Upper lobe of right lung (tissue), 1 donor: ENCODE measurements at places on chromosomes 6 and 20.

DNA sequence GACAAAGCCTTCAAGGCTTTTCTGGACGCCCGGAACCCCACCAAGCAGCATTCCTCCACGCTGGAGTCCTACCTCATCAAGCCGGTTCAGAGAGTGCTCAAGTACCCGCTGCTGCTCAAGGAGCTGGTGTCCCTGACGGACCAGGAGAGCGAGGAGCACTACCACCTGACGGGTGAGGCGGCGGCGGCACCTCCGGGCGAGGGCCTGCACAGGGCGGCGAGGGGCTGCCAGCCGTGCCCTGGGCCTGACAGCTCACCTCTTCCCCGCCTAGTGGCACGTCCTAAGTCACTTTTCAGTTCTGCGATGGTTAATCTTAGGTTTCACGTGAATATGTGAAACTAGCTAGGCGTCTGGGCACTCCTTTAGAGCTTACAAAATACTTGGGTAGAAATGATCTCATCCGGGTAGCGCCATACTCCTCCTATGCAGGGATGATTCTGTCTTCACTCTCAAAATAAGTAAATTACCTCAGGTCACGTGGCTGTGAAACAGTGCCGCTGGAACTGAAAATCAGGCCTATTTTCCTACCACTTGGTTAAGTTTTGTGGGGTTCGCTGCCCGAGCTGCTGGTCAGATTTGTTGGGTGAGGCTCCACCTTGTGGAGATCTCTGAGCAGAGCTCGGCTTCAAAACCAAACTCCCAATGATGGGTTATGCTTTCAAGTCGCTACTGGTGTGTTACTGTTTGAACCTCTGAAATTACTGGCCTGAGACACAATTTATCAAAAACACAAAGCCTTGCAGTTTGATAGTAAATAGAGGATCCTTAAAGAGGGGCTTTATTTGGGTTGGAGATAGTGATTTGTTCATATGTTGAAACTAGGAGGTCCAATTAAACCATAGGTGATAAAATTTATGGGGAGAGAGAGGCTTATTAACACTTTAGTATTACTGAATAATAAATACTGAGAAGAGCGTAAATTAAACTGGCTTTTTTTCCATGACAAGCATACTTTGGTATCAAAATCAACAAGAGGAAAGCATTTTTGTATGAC lies 15.5 kb upstream of the CLDN20 start:
- DNase-seq, result peak; percentile 84

DNA sequence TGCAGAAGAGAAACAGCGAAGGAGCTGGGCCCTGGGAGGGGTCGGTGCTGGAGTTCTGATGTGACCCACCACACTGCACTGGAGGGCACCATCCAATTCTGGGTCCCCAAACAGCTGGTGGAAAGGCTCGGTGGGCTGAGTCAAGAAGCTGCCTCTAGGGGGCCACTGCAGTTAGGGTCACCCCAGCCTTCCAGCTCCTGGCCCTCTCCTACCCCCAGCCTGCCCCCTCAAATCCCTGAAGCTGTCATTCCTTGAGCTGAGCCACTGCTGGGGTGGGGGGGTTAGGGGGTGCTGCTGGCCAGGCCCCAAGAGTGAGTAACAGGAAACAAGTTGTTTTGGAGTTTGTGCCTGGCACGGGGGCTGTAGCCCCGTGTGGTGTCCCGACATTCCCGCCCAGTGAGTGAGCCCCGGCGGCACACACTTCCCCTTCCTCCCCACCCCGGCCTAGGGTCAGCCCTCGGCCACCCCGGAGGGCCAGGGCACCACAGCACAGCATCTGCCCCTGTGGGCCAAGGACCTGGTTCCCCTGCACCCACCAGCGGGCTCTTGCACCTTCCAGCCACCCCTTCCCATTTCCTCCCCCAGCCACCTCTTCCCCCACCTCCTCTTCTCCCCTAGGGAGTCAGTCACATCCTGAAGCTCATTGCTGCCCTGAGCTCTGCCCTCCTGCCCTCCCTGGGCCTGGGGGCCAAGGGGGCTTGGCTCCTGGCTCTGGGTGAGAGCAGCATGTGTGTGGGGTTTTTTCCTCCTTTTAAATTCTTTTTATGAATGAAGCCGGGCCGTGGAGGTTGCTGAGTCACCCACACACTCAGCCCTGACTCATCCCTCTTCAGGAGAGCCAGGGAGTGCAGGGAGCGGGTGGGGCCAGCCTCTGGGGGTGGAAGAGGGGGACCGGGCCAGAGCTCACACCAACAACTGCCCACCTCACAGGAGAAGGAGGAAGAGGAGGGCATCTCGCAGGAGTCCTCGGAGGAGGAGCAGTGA lies 4.6 kb downstream of the SMIM29 start:
- peak; percentile 74 for DNase-seq

- DNase-seq, result no peak
Measured at GRCh38 chr6:101683884-101684283, 290.4 kb downstream of the GRIK2 start.

GRCh38 chr6:1832844-1833787 lies 223.4 kb downstream of the FOXC1 start:
- DNase-seq, result no peak

- DNase-seq, result no peak
Measured at GRCh38 chr6:56685102-56685733, 42.5 kb upstream of the DST start.
